ENCODE measurements at places on chromosomes 13 and 19. TPM values are rescaled to one million over a fixed set of nuclear protein-coding genes. Genes with fewer than 3 reads are reported as not detected.

- DNase-seq = peak; percentile 39
Observed at GRCh38 chr13:46712524-46712923, 84.4 kb downstream of the ESD start.

GRCh38 chr19:47309038-47309437, 623 bp upstream of the C5AR1 start:
- DNase-seq = peak; percentile 33

- DNase-seq = no peak
Observed at GRCh38 chr19:11982526-11982925, 17.7 kb downstream of the ZNF763 start.

- DNase-seq = no peak
Observed at GRCh38 chr19:51417107-51417809, at the start of gene SIGLEC10. SIGLEC10 (minus strand) TSS chr19:51417642; CDS start chr19:51417581, 61 bp downstream.

DNA sequence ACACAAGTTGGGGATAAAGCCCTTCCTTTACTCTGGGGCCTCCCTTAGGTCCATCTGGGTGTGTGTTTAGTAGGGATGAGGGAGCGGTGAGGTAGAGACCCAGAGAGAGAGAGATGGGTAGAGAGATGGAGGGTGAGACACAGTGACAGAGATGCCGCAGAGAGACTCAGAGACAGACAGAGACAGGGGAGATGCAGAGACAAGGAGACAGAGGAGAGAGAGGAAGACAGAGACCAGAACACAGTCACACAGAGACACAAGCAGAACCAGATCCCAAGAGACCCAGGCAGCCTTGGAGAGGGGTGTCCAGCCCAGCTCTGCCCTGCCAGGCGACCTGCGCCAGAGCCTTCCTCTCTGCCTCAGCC, 2.4 kb downstream of the KLK1 start:
- DNase-seq = no peak

DNA sequence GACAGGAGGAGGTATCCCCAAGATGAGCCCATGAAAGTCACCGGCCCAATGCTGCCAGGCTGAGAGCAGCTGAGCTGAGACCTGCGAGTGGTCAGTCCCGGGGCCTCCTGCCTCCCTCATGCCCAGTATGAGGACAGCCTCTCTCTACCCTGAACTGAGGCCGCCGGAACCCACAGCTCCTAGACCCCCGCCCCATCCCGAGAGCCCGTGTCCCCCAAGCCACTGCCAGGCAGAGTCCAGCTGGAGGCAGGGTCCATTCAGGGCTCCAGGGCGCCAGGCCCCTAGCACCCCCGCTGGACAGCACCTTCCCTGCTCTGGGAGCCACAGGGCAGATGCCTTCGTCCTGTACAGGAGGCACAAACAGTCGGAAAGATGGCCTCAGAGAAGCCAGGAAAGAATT, 38.7 kb downstream of the MLLT1 start:
- DNase-seq = no peak

DNA sequence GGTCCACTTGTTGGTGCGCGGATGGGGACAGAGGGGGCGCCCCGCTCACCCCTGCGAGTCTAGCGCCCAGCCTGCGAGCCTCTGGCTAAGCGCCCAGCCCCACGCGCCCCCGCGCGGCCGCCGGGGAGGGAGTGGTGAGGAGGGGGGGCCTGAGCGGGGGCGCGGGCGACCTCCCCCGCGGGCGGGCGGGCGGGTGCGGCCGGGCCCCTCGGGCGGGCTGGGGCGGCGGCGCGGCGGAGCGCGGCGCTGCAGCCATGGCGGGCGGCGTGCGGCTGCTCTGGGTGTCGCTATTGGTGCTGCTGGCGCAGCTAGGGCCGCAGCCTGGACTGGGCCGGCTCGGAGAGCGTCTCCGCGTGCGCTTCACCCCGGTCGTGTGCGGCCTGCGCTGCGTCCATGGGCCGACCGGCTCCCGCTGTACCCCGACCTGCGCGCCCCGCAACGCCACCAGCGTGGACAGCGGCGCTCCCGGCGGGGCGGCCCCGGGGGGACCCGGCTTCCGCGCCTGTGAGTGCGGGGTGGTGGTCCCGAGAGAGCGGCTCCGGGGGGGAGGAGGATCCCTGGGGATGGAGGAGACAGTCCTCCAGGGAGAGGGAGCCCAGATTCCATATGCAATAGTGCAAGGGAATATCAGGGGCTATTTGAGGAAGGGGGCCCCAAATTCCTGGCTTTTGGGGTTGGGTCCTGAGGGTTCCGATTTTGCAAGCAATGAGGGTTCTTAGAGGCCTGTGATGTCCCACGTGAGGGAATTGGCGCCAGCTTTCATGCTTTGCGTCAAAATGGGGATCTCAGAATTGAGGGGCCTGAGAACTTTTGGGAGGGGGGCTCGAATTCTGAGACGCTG, at the start of gene LTBP4:
TSS of gene LTBP4 (plus strand) at position 236 of the 841 bp plus-strand sequence. CDS start at position 255, 19 bp downstream.
- DNase-seq = no peak

DNA sequence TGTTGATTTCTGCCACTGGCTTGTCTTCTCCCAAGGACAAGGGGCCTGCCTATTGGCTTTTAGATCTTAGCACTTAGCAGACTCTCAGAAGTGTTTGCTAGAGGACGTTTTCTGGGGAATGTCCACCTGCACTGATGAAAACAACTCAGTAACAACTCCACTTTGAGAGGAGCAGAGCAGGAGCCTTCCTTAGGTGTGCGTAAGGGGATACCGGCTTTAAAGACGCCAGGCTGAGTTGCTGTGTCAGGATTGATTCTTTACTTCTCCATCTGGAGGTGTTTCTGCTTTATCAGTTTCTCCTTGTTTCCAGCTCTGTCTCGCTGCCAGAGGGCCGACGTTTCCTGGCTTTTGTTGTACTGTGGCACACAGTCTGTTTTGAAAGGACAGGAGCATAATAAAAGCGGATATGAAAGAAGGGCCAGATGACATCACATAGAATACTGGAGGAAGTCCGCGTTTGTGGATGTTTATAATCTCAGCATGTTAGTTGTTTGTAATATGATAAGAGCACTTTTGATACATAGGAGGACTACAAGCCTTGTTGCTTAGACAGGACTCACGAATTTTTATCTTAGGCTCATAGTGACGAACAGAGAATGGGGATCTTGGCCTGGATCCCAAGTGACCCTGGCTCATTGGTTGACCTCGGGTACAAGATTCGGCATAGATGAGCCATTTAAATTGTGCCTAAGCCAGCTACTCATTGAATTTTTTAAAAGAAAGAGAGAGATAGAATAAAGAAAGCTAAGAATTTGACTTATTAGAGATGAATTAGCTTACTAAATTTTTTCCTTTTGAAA, 34.6 kb downstream of the COL4A2 start:
- DNase-seq = no peak

- peak; percentile 94 for DNase-seq
Observed at GRCh38 chr19:53977429-53977990, 13.9 kb upstream of the CACNG6 start.

DNA sequence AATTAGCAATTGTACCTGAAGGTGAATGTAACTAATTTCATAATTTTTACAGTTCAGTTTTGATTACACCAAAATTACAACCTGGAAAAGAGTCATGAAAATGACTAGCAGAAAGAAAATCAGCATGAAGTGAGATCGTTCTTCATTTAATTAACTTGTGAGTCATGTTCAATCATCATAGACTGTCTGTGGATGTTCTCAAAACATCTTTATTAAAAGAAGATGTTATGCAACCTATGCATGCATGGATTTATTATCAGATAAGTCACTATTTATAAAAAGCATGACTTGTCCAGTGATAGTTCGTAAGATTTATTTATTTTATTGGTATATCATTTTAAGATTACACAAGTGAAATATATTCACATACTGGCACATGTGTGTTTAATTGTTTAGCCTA, 245.9 kb downstream of the ITGBL1 start:
- no peak for DNase-seq

DNA sequence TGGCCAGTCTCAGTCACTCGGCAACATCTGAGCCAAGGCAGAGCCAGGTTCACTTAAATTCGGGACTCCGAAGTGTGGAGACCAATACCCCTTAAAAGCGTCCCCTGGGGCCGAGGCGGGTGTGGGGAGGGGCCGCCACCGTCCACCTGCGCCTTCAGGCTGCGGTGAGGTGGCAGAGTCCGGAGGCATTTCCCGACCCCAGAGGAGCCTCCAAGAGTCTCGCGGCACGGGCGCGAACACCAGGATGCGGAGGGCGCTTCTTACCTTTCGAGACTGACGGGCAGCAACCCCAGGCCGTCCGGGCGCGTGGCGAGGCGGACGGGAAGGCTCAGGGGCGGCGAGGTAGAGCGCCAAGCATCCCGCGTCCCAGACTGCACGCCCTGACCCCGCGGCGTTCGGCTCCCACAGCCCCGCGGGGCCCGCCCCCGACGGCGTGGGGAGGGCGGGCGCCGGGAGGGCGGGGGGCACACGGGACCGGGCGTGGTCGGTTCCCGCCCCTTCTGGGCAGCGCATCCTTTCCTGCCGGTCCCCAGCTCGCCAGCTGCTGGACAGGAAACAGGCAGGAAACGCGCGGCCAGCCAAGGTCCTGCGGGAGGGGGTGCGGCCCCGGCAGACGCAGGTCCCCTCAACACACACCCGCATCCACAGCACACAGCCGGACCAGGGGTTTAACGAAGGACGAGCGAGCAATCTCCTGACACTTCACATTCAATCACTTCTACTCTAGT, at the start of gene THSD1:
TSS of gene THSD1 (minus strand) at position 406 of the 728 bp plus-strand sequence. CDS start 3,572 bp downstream, outside the sequence.
- DNase-seq = peak; percentile 40

GRCh38 chr13:33204130-33204927, 81.2 kb downstream of the STARD13 start:
- peak; percentile 88 for DNase-seq

- no peak for DNase-seq
Observed at GRCh38 chr13:41455725-41456419, 1.5 kb upstream of the RGCC start.

- DNase-seq = no peak
Observed at GRCh38 chr13:113553511-113554332, 30.8 kb upstream of the TFDP1 start.

GRCh38 chr19:4374498-4375163, 25.7 kb downstream of the SH3GL1 start:
- DNase-seq = peak; percentile 58

- DNase-seq = no peak
Observed at GRCh38 chr13:73136776-73137175, 78.0 kb downstream of the KLF5 start.

- no peak for DNase-seq
Observed at GRCh38 chr13:113651511-113652403, 6.2 kb downstream of the ATP4B start.

DNA sequence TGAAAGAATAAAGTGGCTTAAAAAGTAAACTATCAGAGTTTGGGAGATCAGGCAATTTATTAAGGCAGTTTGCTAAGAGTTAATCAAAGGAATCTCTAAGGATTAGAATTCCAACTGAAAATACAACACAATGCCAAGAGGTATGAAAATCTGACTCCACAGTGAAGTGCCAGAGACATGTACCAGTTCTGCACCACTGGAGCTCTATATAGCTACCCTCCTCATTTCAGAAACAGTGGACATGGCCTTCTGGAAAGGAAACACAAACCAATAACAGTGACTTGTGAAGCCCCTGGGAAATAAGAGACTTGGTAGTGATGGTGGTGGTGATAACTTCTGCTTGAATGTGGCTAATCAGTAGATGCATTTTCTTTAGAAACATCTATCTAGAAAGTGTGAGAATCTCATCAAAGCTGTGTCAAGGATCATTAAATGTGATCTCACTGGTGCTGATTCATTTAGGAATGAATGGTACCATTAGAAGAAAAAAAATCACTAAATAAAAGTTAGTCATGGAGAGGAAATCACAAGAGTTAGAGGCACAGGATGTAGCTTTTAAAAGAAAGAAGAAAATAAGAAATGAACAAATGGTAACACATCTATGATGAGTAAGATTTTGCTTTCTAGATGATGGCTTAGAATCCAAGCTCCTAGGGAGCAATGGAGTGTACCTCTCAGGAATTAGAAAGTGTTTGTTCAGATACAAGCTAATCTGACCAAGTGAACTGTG, 20.1 kb upstream of the N4BP2L1 start:
- DNase-seq = no peak

DNA sequence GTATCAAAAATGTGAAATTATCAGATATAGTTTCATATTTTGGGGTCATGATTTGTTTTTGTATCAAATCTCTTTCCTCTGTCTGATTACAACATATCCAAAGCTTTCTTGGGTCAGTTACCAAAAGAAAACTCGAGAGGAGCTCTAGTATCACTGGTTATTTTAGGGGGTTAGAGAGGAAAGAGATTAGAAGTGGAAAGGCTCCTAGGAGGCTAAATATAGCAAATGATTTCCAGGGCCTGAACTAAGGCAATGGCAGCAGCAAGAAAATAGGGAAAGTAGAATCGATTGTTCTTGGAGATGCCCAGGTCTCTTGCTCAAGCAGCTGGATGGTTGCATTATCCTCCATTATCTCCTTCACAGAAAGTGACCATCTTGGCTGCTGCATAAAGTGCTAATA, 72.9 kb downstream of the NHLRC3 start:
- DNase-seq = no peak

DNA sequence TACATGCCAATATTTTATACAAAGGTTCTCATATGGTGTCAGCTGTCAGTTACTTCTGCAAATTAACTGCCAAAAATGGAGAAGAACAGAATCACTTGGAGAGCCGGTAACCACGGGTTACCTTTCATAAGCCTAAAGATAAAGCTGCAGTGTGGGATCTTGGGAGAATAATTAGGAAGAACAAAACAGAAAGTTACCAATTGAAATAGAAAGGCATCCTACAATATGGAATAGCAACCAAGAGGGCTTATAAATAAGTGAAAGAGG, 74.2 kb downstream of the TSHZ3 start:
- DNase-seq = no peak

GRCh38 chr19:21901861-21902260, 65.9 kb upstream of the ZNF43 start:
- no peak for DNase-seq

DNA sequence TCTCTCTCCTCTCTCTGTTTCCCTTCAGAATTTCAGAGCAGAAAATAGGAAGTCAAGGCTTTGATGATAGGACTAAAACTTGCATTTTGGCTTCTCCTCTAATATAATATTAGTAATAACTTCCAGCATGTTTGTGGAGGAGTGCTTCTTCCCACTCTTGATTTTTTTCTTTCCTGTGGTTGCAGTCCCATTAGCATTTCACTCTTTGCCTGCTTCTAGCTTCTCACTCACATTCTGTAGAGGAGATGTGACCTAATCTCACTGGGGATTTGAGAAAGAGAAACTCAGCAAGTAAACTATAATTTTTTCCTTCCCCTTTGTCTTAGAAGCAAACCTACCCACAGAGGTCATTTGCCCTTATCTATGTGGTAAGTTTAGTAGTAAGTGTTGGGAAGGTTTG, 169.4 kb upstream of the HTR2A start:
- no peak for DNase-seq

The HSD17B14 gene
- 3.4 TPM for total RNA-seq

The PPP1R13L gene
- 9.4 TPM for total RNA-seq

The WDR62 gene
- total RNA-seq = 1.2 TPM

The ERICH4 gene
- total RNA-seq = not detected

The PSG6 gene
- total RNA-seq = 0.96 TPM

The RGL3 gene
- 0.96 TPM for total RNA-seq

The C19orf67 gene
- not detected for total RNA-seq

The VWA8 gene
- 27.2 TPM for total RNA-seq

The FUT1 gene
- 1.4 TPM for total RNA-seq

The PLD3 gene
- total RNA-seq = 280 TPM

The KLK11 gene
- 3.9 TPM for total RNA-seq

The ZNF135 gene
- total RNA-seq = 8.9 TPM
